Fibroblast of lung (primary cell): ENCODE measurements at places on chromosomes 16 and 17. TPM values are rescaled to one million over a fixed set of nuclear protein-coding genes. Genes with fewer than 3 reads are reported as not detected.

DNA sequence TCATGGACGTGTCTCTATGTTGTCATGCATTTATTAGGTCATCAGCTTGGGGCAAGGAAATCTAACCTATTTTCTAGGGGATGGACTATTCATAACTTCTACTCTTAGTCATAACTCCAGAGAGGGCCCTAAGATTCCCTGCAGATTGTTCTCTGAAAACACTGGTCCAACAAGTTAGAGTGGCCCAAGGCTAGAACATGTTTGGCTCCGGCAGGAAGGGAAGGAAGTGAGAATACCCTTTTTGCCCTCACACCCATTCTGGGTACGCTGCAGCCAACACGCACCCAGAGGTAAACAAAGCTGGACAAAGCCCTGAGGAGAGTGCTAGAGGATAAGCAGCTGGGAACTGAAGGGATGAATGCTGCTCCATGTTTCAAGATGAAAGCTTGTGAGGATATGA, 9.9 kb downstream of the C16orf86 start:
- no peak for DNase-seq

The KIAA0513 gene
- total RNA-seq, result 19.5 and 22.3 TPM in 2 replicates

DNA sequence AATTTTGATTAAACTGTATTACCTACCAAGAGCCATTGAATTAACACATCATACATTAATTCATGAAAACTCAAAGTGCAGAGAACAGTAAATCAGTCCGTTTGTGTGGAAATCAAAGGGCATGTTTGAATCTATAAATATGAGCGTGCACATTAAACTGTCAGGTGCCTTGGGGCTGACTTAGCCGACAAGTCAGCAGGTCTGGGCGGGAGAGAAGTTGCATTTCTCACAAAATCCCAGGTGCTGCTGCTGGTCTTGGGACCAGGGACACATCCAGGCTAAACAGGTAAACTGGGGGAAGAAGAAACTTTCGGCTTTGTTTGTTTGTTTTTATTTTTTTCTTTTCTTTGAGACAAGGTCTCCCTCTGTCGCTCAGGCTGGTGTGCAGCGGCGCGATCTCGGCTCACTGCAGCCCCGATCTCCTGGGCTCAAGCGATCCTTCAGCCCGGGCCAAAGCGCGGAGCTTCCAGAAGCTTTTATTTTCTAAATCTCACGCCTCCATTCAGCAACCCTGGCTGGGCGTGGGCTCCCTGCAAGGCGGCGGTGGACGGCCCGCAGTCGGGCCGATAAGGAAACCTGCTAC, 213.9 kb downstream of the MRTFB start:
- DNase-seq, result no peak

- DNase-seq, result peak; percentile 9
Measured at GRCh38 chr16:81237282-81237681, 1.2 kb upstream of the BCO1 start.

The KRT32 gene
- under 0.01 TPM in 2 replicates for total RNA-seq

- no peak for DNase-seq
Measured at GRCh38 chr17:55825213-55825612, 74.4 kb downstream of the PCTP start.

DNA sequence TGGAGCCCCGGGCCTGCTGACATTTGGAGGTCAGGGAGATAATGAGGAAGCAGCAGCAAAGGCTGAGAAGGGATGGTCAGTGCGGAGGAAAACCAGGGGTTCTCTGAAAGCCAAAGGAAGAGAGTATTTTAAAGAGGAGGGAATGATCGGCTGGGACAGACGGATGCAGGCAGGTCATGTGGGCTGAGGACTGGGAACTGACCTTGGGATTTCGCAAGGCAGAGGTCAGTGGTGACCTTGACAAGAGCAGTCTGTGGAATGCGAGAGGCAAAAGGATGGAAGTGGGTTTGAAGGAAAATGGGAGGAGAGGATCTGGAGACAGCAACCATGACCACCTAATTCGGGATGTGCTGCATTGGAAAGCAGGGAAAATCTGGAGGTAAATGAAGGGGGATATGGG, 10.2 kb downstream of the EFTUD2 start:
- no peak for DNase-seq

DNA sequence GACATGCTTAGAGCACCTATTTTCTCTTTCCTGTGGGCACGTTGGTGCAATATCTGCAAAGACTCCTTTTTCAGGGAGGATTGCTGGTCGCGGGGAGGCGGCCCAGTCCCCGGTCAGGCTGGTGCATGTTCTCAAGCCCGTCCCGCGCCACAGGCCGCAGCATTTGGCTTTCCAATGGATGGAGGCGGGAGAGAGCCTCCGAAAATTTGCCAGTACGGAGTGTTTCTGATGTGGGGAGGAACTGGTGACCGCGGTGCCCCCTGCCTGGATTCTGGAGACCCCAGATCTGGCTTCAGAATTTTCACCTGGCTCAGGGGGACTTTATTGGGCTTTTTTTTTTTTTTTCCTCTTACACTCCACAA, 2.3 kb downstream of the CMIP start:
- DNase-seq, result peak; percentile 18

DNA sequence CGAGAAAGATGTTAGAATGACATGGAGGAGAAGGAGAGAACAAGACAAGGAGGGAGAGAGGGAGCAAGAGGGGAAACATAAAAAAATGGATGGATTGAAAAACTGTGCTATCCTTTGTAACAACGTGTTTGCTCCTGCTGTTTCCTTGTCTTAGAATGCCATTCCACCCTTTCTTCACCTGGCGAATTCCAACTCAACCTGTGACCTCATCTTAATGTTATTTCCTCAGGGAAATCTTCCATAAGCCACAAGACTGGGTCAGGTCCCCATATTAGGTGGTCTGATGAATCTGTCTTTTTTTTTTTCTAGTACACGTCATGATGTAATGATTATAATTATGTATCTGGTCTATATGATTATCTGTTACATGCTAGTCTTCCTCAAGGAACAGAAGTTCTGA, 195.0 kb upstream of the MAF start:
- no peak for DNase-seq

DNA sequence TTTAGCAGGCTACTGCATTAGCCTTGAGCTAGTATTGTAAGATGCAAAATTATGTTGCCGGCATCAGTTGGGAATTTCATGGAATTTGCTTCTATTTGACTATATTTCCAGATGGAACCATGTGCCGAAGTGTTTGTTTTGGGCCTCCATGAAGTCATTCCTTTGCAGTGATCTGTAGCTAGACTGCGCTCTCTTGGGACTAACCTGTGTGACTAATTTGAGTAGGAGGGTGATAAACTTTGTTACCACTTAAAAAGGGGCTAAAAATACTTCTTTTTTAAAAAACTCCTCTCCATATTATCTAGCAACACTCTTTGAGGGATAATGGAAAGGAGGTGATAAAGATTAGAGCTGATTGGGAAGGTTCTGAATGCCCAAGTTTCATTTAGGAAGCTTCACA, 166.8 kb upstream of the TBX2 start:
- DNase-seq, result peak; percentile 77

The SYNGR2 gene
- total RNA-seq, result 9.5 and 15.5 TPM in 2 replicates

GRCh38 chr16:86863609-86864008, 285.3 kb downstream of the FOXL1 start:
- no peak for DNase-seq

DNA sequence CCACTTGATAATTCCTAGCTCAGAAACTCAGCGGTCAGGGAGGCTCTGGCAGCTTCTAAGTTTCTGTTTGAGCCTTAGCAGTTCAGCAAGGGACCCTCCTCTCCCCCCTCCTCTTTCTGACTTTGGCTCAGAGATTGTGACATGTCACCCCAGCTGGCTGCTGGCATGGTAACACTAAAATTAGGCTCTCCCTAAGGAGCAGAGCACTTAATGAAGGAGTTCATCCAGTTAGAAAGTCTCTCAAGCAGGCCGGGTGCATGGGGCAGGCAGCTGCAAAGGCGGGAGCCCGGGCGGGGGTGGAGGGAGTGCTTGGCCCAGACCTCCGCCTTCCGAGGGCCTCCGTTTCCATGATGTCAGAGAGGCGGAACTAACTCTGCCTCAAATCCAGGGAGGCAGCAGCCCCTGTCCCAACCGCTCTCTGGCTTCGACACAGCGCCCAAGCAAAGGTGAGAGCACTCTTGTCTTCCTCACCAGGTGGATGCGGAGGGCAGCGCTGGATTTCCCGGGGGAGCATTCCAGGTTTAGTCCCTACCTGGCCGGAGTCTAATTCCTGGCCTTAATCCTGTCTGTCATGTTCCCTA, 128.0 kb upstream of the PLCG2 start:
- DNase-seq, result peak; percentile 60

The TNFRSF17 gene
- total RNA-seq, result not detected in 2 replicates

DNA sequence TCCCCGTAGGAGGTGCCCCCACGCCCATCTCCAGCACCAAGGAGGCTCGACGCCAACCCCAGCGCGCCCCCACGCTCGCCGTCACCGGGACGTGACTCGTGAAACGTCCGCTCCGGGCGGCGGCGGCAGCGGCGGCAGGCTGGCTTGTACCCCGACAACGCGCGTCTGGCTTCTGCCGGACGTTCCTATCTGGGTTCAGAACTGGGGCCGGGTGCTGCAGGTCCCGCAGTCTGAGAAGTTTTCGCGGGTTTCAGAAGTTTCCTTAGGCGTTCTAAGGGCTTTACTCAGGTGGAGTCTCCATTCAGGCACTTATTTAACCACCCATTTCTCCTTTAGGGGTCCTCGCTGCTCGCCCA, 672 bp upstream of the ALKBH5 start:
- DNase-seq, result no peak

DNA sequence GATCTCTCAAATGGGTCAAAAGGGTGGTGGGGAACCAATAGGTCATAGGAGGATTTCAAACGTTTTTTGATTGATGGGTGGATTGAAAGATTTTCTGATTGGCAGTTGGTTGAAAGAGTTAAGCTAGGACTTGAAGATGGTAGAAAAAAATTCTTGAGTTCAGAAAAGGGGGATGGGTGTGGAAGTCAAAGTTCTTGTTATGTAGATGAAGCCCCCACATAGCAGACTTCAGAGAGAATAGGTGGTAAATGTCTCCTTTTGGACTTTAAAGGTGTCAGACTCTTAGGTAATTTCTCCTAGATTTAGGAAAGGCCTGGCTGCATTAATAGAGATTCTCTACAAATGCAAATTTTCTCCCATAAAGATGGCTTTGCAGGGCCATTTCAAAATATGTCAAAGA, 163.3 kb downstream of the HS3ST4 start:
- no peak for DNase-seq

- DNase-seq, result no peak
Measured at GRCh38 chr17:45677770-45678169, 106.3 kb upstream of the CRHR1 start.

DNA sequence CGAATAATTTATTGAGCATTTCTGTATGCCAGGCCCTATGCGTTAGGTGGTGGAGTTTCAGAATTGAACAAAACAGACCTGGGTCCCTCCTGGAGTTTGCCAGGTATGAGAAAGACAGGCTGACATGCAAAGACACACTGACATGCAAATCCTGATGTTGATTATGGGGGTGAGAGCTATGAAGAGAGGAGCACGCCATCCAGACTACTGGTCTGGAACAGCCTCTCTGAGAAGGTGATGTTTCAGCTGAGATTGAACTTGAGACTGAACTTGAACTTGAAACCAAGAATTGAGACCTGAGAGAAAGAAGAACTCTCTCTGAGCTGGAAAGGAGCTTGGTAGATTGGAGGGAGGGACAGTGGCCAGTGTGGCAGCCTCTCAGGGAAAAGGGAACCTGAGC, 14.2 kb upstream of the CACNG4 start:
- DNase-seq, result no peak

The CDRT15L2 gene
- not detected in 2 replicates for total RNA-seq

DNA sequence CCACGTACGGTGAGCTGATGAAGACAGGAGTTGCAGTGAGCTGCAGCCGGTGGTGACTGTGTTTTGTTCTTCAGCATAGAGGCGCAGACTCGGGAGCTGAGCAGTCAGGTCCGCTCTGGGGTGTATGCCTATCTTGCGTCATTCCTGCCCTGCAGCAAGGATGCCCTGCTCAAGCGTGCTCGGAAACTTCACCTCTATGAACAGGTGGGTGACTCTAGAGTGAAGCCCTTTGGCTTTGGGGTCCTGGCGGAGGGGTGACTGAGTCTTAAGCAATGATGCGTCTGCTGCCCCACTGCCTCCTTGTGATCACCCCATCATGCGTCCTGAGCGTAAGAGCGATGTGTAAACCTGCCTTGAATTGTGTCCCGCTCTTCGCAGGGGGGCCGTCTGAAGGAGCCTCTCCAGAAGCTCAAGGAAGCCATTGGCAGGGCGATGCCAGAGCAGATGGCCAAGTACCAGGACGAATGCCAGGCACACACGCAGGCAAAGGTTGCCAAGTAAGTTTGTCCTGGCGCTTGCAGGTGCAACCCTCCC, 22.9 kb downstream of the UBN1 start:
- no peak for DNase-seq

DNA sequence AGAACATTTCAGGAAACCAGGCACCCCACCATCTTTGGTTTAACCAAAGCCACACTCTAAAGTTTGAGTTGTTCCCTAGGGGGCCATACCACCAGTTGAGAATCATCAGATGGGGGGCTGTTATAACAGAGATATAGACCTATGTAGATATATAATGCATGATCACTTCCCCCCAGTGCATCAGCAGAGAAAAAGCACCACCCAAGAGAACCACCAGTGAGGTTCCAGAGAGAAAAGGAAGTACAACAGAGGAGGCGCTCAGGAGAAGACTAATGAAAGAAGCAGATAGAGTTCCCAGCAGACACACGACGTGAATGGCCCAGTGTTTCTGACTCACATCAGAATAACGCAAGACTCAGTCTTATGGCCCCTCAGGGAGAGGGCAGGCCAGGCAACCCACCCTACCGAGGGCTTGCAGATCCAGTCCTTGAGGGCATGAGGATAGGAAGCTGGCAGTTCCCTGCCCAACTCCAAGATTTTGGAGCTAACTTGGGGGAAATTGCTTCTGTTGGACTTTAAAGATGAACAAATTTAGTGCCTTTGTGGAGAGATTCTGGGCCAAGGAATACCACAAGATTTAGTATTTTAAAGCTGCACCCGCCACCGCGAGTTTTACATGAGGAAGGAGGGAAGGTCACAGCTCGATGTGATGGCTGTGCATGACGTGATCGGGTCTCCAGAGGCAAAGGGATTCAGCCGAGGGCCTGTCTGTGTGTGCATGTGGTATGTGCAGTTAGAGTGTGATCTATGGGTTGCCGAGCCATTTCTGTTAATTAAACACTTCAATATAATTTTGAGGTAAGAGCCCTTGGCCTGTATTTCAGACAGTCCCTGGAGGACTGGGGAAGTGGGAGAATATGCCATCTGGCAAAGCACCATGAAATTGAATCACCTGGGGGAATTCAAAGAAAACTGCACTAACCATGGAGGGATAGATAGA, 53.1 kb downstream of the AIPL1 start:
- no peak for DNase-seq

- peak; percentile 65 for DNase-seq
Measured at GRCh38 chr17:40538019-40538935, 27.0 kb downstream of the CCR7 start.
